ENCODE measurements at places on chromosomes 12 and 14.

DNA sequence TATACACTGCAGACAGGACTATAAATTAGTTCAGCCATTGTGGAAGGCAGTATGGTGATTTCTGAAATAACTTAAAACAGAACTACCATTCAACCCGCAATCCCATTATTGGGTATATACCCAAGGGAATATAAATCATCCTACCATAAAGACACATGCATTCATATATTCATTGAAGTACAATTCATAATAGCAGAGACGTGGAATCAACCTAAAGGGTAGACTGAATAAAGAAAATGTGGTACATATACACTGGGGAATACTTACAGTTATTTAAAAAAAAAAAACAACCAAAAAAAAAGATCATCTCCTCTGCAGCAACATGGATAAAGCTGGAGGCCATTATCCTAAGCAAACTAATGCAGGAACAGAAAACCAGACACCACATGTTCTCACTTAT is 473.9 kb downstream of the TRHDE start:
- no peak for DNase-seq

- no peak for DNase-seq
These were observed 733 bp upstream of the PPFIBP1 start for GRCh38 chr12:27523305-27523641.

DNA sequence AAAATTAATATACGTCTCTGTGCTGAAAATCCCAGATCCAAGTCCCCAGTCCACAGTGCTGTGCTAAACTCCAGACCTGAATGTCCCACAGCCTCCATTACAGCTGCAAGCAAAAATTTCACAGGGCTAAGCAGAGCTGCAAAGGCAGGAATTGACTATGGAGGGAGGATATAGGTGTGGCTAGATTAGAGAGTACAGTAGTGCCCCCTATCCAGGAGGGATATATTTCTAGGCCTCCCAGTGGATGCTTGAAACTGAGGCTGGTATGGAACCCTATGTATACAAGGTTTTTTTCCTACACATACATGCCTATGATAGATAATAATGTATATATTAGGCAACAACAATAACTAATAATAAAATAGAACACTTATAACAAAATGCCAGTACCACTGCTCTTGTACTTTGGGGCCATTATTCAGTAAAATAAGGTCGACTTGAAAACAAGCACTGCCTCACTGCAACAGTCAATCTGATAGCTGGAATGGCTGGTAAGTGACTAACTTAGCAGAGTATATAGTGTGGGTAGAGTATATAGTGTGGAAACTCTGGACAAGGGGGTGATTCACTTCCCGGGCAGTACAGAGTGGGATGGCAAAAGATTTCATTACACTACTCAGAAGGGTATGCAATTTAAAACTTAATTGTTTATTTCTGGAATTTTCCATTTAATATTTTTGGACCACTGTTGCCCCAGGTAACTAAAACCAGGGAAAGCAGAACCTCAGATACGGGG is 82.7 kb downstream of the C14orf132 start:
- no peak for DNase-seq

DNA sequence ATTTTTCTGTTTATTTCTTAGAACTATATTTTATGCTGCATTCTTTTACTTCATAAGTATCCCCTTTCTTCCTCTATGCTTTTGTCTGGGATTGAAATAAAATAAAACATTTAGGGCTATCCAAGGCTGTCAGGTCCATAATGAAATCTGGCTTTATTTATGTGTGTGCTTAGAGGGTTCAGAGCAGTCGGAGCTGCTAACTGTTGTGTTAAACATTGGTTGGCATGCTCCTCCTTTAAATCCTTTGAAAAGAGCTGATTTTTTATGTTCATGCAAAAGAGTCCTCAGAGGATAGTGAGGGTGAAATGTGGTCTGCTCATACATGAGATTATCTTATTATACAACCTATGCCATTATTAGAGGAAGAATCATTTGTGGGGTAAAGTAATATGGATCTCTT is 322.3 kb upstream of the E2F7 start:
- DNase-seq: no peak

DNA sequence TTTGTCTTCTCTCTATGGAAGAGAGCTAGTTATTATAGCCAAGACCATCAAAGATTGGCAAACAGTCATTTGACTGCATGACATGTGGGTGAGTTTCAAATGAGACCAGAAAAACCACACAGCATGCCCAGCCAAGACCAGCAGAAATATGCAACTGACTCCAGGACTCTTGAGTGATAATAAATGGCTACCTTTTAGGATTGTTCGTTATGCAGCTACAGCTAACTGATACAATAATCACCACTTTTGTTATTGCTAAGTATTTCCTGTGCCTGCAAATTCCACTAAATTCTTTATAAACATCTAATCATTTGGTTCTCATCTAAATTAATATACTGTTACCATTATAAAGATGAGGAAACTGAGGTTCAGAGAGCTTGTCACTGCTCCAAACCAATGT is 528.4 kb upstream of the TBX3 start:
- DNase-seq: no peak

GRCh38 chr12:96084624-96085023 is 49.2 kb upstream of the LTA4H start:
- no peak for DNase-seq

Measured in stimulated activated effector memory CD8-positive, alpha-beta T cell treated with anti-CD3 and anti-CD28 coated beads, Interleukin-12 subunit alpha, Interleukin-12 subunit beta, amount 100 ng/mL, for 72 hours (primary cell).